ENCODE measurements at places on chromosomes 1 and 21.

- DNase-seq, result no peak
Observed at GRCh38 chr1:224759135-224759534, 143.0 kb downstream of the CNIH3 start.

- DNase-seq, result peak; percentile 62
Observed at GRCh38 chr1:155499953-155500639, 62.5 kb downstream of the ASH1L start.

DNA sequence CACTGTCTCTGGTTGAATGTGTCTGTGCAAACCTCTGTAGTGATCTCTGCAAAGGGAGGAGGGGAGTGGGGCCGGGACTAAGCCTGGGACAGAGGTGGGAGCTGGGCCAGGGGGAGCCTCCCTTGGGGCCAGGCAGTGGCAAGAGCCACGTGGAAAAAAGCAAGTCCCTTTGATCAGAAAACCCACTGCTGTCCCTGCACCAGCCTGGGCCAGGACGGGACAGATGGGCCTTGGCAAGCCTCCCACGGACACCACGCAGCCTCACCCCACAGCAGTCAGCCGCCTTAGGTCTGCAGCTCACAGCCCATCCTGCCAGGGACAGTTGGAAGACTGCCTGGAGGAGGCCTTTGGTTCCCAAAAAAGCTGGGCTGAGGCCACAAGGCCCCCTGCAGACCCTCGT lies 11.7 kb upstream of the TRAPPC10 start:
- DNase-seq, result no peak

DNA sequence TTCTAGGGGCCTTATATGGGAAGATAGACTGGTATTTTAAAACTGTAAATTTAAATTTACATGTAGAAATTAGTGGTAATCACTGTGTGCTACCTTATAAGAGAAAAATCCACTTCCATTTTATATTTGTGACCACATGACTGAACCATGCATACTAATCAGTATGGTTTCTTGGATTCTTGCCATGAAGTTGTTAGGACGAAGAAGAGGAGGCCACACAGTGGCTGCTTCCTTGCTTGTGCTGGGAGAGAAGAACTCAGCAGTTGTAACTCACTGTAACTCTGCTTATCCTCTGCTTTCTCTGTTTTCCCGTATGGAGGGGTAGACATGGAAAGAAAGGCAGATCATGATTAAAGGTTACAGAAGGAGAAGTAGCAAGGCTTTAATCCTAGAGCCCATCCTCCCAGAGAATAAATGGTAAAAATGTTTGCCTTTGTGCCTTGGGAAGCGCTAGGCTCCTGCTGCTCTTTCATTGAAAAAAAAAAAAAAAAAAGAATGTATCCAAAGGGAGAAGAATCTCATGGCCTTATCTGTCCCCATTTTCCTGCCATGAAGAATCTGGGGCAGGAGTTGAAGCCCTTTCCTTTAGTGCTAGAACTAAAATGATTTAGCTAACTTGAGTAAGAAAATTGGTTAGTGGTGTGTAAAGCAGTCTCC lies 32.4 kb downstream of the KCTD3 start:
- DNase-seq, result no peak

DNA sequence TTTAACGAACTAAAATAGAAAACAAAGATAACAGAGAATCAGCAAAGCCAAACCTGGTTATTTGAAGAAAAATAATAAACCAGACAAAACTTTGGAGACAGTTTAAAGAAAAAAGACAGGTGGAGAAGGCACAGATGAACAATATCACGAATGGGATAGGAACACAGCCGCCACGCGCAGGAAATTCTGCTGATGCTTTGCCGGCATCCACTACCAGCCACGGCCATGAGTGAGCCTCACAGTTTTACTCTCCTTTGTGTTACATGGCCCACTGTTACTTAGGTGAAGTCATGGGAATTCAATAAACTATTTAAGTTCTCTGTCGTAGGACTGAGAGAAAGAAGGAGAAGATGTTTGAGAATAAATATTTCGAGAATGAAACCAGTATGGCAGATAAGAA lies 503.4 kb downstream of the TTLL7 start:
- DNase-seq, result no peak

GRCh38 chr1:174743654-174744561 lies 255.8 kb upstream of the CACYBP start:
- DNase-seq, result peak; percentile 35

DNA sequence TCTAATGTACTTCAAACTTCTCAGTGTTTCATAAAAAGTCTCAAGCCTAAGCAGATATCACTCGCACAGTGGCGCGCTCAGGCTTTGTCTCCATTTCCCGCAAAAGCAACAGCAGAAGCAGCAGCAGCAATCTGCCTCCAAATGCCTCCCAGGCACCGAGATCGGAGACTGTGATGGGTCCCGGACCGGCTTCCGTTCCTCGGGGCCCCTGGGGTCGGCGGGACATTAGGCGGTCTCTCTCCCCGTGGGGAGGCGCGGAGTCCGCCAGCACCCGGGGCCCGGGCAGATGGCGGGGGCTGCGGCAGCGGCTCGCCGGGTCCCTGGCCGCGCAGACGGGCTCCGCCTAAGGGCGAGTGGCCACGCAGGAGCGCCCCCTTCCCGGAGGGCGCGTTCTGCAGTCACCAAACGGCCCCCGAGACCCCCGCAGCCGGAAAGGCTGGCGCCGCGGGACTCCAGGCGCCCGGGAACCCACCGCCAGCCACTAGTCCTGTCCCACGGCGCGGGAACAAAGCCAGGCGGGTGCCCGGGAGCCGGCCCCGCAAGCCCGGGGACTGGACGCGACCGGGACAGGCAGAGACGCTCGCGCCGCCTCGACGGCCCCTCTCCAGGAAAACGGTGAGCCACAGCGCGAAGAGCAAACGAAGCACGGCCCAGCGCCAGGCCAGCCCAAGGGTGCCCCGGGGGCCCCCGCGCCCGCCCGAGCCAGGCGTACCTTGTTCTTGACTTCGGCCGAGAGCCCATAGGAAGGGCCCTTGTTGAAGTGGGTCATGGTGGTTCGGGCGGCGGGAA lies 590 bp downstream of the CNN3 start:
- peak; percentile 33 for DNase-seq

DNA sequence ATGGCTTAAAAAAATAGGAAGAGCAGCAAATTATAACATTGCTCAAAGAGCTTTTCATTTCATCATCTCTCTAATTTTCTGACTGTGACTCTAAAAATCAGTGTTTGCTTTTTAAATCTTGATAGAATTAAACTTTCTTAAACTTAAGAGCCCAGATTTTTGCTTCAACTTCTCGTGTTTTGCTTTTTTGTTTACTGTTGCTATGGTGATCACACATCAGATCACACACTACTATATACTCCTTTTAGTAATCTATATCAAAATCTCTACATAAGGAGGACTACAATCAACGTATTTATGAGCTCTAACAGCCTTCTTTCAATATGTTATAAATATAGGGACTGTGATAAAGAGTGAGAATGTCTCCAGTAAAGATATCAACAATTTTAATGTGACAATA lies 537.3 kb downstream of the KCNT2 start:
- DNase-seq, result no peak

- peak; percentile 44 for DNase-seq
Observed at GRCh38 chr1:241985787-241986186, 13.1 kb downstream of the MAP1LC3C start.

- no peak for DNase-seq
Observed at GRCh38 chr21:46199436-46200373, 15.4 kb upstream of the SPATC1L start.

DNA sequence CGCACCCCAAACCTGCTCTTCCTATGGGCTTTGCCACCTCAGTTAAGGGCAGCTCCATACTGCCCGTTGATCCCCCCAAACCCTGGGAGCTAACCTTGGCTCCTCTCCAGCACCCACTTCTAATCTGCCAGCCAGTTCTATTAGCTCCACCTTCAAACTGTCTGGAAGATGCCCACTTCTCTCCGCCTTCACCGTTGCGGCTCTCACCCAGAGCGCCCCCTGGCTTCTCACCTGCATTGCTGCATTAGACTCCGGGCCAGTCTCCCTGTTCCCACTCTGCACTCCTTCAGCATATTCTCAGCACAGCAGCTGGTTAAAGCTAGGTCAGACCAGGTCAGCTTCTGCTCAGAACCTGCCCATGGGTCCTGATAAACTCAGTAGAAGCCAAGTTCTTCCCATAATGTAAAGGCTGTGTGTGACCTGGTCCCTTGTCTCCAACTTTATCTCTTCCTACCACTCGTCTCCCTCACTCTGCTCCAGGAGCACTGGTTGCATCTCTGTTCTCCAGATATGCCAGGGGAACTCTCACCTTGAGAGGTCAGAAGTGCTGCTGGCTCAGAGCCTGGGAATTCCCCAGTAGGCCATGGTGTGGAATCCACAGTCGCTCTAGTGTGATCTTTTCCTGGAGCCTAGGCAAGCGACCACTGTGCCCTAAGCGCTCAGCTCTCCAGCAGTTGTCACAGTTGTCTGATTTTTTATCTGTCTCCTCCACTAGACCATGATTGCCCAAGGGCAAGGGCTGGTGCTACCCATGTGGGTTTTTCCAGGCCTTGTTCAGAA lies 150.3 kb downstream of the HMGB4 start:
- DNase-seq, result peak; percentile 76

GRCh38 chr1:205826016-205826806 lies 13.2 kb upstream of the SLC41A1 start:
- no peak for DNase-seq

- peak; percentile 58 for DNase-seq
Observed at GRCh38 chr1:34597877-34598514, 156.9 kb upstream of the GJB5 start.

GRCh38 chr1:179026813-179027669 lies 1.3 kb downstream of the FAM20B start:
- no peak for DNase-seq

DNA sequence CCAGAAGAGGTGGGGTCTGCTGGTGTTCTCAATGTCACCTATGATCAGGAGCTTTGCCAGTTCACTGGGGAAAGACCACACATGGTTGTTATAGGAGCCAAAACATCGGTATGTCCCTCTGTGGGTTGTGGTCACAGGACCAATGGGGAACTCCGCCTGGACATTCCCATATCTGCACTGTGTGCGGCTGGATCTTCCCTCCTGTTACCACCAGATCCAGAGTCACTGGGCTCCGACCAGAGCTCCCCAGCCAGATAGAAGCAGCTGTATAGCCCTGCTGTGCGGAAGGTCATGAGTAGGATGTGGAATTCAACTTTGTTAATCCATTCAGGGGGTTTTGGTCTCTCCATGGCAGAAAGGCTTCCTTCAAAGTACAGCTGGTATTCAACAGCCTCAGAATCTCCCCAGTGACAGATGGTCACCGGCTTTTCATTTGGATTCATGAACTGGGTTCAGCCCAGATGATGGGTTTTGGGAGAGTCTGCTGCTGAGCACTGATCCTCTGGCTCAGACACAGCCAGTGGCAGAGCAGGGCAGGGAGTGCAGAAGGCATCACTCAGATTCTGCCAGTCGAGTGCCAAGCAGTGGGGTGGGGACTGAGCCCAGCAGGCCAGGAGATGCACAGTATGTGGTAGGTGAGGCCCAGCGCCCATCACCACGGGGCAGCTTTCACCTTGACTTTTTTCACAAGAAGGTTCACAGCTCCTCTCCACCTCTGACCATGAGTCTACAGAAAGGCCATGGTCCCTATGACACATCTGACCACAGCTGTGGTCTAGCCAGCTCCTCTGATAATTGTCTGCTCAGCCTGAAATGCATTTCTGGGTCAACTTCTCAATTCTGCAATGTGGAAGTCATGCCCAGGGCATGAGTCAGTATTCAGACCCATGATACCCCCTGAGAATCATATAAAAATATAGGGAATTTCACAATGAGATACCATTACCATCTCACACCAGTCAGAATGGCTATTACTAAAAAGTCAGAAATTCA lies 2.9 kb upstream of the SHCBP1L start:
- no peak for DNase-seq

DNA sequence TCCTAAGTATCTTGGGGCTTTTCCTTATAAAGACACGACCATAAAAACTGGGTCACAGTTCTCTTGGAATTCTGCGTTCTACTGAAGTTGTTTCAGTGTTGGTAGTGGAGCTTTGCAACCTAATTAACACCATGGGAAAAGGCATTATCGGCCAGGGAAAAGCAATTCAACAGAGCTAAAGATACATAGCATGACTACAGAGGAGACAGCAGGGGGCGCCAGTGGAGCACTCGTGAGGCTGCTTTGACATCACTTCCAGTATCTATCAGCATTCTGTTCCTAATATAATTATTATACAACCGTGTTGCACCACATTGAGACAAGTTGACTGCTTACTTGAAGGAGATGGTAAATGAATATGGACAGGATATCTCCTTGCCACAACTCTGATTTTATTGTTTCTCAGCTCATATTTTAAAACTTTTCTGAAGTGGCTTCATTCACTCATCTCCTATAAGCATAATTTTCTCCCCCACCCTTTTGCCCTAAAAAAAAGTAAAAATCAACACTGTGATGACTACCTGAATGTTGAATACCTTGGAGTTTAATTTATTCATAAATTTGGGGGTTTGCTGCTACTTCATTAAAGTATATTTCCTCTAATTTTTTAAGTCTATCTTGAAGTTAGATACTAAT lies 39.4 kb downstream of the ZP4 start:
- no peak for DNase-seq

DNA sequence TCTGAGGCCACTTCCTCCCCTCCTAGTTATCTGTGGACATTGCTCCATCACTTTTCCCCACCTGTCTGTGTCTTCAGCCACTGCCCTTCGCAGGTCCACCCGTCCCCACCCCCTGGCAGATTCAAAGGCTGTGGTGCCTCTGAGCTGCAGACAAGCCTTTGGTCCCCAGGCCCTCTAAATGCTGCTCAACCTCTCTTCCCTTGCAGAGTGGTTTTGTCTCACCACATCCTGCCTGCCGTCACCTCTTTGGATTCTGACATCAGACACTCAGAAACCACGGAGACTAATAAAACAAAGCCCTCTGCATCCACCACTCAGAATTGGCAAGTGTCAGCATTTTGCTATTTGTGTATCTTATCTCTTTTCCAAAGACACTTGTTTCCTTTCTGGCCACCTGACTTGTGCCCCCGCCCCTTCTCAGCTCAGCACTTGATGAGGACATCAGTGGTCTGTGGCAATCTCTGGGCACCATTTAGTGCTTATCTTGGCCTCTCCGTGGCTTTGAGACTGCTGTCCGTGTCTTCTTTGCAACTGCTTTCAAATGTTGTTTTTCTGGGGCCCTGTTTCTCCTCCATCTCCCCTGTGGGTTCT lies 7.7 kb downstream of the CNIH3 start:
- no peak for DNase-seq

DNA sequence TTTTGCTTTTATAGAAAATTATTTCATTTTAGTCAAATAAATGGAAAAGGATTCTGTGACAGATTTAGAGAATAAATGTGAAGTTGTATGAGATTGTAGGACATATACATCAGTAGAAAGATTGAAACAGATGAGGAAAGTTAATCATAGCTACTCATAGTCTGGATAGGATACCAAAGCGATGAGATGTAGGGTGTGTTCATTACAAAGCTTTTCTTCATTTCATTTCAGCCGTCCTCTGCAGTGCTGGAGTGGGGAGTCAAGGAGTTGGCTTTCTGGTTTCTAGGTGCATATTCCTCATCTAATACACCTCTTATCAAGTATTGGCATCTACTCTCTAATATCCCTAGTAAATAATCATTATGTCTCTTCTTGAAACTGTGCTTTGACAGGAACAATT lies 149.5 kb upstream of the NEGR1 start:
- DNase-seq, result no peak

GRCh38 chr1:234843946-234844345 lies 234.0 kb upstream of the IRF2BP2 start:
- DNase-seq, result no peak

GRCh38 chr1:11013160-11013531 lies 692 bp downstream of the TARDBP start:
- no peak for DNase-seq

- no peak for DNase-seq
Observed at GRCh38 chr1:226779561-226779960, 40.5 kb upstream of the ITPKB start.

Data from germinal center (tissue), 1 donor.